ENCODE measurements at places on chromosomes 3 and 15.

GRCh38 chr3:153714016-153714415, 407.2 kb upstream of the ARHGEF26 start:
- DNase-seq: no peak

DNA sequence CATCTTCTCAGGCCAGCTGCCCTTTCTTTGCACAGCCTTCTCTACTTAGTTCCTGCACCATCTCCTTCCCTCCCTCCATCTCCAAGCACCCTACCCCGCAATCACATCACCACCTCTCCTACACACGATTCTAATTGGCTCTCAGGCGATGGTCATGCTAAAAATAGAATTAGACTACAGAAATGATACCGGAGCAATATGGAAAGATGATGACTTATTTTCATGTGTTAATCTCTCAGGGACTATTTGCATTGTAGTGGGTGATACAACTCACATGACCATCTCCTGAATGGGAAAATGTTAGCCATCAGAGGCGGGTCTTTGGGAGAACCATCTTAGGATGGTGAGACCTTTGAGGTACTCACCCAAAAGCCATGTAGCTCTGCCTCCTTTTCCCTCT, 54.7 kb upstream of the PPARG start:
- no peak for DNase-seq

DNA sequence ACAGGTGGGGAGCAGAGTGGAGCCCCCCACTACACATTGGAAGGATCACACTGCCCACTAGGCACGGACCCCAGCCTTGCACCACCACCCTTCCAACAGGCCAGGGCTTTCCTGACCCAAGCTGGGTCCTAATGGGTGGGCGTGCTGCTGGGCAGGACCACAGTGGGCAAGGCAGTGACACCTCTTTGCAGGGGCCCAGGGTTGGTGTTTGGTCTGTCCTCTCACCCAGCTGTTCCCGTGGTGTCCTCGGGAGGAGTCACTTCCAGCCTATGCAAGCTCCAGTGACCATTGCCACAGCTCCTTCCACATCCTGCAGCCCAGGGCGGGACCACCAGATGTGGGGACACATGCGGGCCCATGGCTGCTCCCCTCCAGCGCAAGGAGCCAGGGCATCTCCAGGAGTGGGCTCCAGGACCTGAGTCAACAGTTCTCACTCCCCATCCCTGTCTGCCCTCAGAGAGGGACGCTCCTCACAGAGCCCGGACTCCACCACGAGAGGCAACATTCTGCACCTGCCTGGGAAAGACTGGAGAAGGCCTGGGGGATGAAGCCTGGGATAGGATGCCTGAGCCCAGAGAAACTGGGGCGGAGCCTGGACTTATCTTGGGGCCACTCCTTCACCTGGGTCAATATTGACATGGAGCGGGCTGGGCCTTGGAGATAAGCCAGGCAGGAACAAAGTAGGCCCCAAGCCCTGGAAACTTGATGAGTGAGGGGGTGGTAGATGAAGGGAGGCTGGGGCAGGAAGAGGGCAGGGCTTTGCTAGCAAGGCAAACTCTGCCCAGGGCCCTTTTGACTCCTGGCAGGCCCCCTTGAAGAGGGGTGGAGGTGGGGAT, 3.9 kb upstream of the VILL start:
- no peak for DNase-seq

DNA sequence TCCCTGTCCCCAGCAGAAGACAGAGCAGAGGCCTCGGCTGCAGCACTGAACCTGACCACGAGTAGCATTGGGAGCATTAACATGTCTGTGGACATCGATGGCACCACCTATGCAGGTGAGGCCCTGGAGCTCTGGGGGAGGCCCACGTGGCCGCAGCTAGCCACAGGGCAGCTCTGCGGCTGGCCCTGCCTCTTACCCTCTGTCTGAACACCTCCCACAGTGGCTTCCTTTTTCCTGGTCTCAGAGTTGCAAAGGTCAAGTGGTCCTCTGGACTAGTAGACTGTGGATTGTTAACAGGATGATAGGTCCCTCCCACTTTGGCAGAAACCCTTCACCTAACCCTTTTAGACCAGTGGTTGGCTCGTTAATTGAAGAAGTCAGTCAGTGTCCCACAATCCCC, 22.5 kb upstream of the CLK3 start:
- no peak for DNase-seq

DNA sequence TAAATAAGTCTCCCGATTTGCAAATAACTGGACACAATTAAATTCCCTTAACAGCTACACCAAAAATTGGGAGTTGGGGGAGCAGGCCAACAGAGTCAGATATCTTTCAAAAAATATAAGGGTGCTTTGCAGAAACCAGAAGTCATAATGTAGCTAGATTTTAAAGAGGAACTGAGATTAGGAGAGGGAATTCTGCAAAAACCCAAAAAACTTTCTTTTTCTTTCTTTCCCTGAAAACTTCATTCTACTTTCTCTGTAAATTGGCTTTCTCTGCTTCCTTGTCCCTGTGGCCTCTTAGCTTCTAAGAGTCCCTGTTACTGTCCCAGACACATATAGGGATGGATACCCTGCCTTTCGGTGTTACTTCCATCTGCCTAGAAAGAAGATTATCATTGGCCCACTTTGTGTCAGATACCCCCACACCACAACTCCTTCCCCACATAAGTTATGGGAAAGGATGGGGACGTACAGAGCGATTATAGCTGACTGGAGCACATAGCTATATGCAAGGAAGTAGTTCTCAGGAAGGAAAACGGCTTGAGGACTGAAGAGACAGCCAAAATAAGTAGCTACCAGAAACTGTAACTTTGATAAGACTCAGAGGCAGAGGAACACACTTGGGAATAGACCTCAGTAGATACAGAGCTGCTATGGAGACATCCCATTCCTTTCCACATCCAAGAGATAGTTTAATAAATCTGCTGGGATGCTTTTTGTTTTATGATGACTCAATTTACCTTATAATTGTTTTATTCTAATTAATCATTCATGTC, 129.1 kb upstream of the TGFBR2 start:
- DNase-seq: no peak

GRCh38 chr3:123723070-123723469, 138.2 kb upstream of the HACD2 start:
- no peak for DNase-seq

DNA sequence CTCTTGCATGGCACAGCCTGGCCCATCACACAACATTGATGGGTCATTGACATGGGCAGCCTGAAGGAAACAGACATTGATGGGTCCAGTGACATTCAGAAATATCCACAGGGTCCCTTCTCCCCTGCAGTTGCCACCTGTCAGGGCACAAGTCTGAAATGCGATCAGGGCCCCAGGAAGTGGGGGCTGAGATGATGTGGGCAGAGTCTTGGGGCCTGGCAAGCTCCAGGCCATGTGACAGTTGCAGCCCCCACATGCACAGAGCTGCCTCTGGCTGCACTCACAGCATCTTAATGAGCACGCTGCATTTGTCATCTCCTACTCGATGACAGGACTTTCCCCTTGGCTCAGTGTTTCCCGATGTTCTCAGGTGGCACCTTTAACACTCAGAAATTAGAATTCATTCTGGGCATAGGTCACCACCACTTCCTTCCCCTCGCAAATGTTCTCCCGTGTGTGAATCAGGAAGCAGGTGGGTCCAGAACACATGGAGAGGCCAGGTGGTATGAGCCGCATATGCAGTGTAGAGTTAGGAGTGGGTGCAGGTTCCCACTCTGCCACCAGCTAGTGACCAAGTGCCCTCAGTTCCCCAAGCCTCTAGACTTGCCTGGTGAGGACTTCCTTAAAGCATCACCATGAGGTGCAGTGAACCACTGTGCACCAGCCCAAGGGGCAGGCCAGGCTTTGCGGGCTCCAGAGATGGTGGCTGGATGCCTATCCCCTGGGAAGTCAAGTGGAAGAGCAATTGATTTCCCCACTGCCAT, 1.6 kb upstream of the TXNRD3 start:
- DNase-seq: no peak
